ENCODE measurements at places on chromosomes 12 and 14.

DNA sequence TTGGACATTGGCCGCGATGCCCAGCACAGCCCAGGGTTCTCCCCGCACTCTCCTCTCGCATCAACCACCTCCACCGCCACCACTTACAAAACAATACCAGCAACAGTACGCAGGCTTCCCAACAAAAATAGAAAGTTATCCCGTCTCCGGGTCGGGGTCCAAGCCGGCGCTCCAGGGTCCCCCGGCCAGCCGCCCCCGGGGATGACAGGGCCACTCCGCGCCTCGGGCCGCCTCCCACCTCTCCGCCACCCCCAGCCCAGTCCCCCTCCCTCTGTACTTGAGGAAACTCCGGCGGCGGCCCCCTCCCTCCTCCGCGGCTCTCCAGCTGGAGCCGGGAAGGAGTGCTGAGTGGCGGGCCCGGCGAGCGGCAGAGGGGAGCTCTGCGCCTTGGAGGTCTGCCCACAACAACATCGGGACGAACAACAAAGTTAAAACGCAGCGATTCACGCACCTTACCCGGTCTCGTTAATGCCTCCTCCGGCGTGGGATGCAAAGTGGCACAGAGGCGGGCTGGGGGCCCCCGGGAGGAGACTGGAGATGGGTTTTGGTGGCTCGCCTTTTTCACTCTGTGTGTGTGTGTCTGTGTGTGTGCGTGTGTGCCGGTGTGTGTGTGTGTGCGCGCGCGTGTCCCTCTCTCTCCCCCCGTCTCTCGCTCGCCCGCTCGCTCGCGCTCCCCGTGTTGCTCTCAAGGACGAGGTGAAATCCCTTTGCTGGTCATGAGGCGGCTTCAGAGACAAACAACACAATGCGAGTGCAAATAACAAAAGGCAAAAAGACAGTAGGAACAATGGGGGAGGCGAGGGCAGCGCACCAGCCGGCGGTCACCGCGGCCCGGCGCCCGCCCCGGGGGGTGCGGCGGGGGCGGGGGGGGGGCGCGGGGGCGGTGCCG, 386.8 kb downstream of the BCAT1 start:
- peak; percentile 89 for DNase-seq

DNA sequence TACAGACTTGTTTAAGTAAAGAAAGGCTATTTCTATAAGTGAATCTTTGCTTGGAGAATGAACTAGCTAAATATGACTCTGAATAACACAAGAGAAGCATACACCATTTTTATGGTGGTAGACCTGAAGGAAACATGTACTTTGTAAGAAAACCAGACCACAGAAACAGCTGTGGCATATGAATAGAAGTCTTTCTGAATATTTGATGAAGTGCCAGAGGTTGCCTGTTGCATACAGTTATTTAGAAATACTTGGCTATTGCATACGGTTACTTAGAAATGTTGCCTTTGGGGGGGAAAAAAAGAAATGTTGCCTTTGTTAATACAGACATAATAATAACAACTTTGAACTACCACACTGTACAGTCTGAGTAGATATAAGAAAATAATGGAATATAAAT, 16.8 kb upstream of the LEMD3 start:
- no peak for DNase-seq

- DNase-seq = peak; percentile 49
Observed at GRCh38 chr12:46617167-46617566, 208.6 kb downstream of the SLC38A4 start.

DNA sequence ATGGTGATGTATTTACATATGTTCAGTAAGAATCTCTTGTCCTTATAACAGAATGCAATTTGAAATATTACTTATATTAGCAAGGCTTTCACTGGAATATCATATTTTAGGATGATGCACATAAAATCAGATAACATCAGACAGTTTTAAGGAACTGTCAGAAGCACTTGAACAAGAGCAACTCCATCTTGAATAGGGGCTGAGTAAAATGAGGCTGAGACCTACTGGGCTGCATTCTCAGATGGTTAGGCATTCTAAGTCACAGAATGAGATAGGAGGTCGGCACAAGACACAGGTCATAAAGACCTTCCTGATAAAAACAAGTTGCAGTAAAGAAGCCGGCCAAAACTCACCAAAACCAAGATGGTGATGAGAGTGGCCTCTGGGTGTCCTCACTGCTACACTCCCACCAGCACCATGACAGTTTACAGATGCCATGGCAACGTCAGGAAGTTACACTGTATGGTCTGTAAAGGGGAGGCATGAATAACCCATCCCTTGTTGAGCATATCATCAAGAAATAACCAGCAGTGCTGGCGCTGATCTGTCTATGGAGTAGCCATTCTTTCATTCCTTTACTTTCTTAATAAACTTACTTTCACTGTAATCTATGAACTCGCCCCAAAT, 27.6 kb upstream of the ETV6 start:
- DNase-seq = no peak

GRCh38 chr12:53733051-53733806, 6.0 kb upstream of the CALCOCO1 start:
- DNase-seq = no peak

- no peak for DNase-seq
Observed at GRCh38 chr14:21083565-21084325, 13.6 kb downstream of the ARHGEF40 start.

- DNase-seq = peak; percentile 92
Observed at GRCh38 chr14:95515596-95516552, 576 bp downstream of the SYNE3 start.

- no peak for DNase-seq
Observed at GRCh38 chr12:75345531-75345930, 11.1 kb downstream of the GLIPR1L1 start.

DNA sequence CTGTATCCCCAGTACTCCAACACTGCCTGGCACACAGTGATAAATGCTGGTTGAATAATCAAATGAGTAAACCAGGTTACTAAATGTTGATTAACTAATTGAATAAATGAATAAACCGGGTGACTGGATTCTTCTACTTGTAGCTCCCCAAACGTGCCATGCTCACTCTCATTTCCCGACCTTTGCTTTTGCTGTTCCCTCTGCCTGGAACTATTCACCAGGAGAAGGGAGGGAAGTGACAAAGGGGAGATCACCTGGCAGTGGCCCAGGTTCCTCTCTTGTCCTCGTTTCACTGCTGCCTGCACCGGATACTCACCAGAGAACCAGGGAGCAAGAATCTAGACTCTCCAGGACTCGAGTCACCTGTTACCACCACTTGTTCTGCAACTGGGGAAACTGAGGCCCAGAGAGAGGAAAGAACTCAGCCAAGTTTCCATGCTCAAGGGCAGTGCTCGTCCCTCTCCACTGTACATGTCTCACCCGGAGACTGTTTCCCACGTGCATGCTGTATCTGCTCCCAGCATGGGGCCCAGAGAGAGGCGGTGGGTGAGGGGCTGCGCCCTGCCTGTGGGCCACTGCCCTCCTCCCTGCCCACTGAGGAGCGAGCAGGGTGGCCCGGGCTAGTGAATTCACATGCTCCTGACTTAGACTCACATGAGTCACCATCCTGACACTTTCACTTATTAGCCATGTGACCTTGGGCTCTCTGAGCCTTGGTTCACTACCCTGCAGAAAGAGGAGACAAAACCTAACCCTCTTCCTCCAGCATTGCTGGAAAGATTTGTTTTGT, 17.7 kb upstream of the POP5 start:
- no peak for DNase-seq

GRCh38 chr12:111394480-111394879, 11.2 kb upstream of the SH2B3 start:
- DNase-seq = no peak

- no peak for DNase-seq
Observed at GRCh38 chr14:33669111-33669510, 281.8 kb downstream of the EGLN3 start.

DNA sequence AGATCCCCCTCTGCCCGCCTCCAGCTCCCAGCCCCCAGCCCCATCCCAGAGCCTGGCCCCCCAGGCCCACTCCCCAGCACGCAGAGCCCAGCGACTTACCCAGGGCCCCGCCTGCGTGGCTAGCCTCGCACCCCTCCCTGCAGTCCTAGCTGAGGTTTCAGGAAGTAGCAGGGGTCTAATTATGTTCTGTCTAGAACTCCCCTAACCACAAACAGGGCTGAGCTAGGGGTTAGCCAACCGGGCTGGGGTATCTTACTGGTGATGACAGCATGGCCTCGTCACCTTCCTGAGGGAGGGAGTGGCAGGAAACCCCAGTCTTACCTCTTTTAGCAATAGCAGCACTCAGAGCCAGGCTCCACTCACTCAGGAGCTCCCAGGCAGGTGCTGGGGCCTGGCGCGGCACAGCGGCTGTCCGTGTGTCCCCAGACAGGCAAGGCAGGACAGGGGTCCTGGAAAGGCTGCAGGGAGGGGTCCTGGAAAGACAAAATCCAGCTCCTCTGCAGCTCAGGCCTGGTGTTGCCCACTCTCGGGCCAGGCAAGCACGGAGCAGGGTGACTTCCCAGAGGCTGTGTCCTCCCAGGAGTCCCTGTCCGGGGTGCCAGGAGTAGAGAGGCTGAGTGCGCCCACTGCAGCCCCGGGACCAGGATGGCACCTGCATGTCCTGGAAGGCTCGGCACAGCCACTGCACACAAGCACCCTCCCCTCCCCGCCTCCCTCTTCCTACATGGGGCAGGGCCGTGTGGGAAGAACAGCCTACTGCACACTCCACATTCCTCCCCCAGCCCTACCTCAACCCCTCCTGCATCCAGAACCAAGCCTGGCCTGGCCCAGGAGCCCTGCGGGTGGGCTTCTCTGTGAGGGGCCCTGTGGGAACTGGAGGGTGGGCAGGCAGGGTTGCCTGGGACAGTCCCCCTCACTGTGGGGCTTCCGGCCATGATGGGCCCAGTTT, at the start of gene GPR132:
GPR132 (minus strand) TSS at position 151 of the 949 bp plus-strand sequence. CDS start 10,010 bp downstream, outside the sequence.
- peak; percentile 67 for DNase-seq

DNA sequence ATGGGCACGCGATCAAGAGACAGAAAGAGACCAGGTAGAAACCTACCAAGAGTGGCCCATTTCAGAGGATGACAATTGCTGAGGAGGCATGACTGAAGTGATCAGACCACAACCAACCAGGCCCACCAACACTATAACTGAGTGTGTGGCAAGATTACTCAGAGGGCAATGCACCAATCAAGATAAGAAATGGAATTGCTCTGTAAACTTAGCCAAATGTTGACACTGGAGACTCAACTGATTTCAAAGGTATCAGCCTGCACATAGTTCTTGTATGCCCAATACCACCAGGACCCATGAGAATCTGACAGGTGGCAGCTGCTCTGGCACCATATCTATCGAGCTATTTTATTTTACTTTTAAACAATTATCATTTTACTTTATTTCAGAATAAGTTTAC, 128.9 kb downstream of the FOXN3 start:
- DNase-seq = no peak

- no peak for DNase-seq
Observed at GRCh38 chr12:126762150-126762549, 1504.8 kb upstream of the TMEM132C start.

GRCh38 chr12:131021154-131021541, 67.4 kb downstream of the ADGRD1 start:
- peak; percentile 39 for DNase-seq

DNA sequence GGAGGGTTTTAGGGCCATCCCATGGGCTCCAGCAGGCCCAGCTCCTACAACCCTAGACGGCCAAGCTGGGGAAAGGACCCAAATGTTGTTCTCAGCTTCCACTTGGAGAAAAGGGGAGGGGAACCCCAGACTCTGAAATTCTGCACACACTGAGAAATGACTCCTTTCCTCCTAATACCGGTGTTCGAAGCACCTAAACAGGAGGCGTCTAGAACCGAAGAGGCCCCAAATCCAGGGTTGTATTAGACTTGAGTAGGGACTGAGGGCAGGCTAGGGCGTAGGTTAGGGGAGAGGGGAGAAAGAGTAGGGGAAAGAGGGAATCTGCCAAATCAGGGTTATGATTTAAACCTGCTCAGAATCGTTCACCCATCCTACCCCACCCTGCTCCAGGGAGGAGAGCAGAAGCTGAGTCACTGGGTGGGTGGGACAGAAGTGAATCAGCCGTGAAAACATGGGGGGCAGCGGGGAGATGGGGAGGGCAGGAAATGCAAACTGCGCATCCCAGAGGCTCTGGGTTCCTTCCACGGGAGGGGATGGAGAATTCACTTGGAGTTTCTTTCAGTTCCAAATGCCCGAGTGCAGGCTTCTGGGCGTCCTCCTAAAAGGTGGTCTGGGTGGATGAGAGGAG, 1.0 kb downstream of the IGFBP6 start:
- DNase-seq = peak; percentile 66

DNA sequence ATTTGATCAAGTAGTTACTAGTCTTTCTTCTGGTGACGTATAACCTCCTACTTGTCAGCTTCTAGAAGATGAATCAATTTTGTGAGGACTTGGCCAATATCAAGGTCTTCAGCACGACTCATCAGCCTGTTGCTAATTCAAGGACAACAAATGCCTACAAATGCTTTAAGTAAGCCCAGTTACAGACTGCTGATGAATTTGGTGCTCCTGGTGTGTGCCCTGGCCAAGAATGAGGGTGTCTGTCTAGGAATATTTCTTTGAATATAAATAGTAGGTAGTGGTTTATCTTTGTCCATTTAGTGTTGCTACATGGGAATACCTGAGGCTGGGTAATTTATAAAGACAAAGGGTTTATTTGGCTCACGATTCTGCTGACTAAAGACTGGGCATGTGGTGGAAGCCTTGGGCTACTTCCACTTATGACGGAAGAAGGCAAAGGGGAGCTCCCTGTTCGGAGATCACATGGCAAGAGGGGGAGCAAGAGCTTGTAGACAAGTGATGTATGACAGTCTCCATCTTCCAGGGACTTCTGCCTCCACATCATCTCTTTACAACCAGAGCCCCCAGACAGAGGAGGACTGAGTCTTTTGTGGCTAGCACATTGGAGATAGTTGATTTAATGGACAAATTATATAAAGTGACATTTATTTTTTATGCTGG, 180.2 kb downstream of the CRADD start:
- no peak for DNase-seq

DNA sequence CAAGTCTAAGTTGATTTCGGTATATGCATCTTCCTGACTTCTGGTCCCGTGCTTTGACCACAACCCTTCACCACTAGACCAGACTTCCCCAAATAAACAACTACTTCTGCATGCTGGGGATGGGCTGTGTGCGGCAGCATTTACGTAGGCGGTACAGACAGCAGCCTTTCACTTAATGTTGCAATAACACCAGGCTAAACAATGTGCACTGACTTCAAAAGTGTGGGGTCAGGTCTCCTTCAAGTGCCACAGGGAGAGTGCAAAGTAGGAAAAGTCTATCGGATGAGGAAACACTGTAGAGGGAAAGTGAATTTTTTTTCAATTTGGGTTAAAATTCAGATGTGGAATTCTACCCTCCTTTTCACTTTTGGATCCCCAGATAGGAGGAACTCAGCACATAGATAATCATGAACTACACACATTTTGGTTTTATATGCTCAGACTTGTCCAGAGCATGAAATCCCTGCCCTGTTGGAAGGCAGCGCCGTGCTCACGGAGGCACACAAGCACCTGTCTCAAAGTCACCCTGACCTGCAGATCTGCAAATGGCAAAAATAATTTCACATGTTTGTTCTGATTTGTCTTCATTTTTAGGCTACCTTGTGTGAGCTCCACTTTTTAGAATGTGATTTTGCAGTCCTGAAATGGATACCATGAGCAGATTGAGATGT, 3.6 kb upstream of the FOS start:
- DNase-seq = no peak

DNA sequence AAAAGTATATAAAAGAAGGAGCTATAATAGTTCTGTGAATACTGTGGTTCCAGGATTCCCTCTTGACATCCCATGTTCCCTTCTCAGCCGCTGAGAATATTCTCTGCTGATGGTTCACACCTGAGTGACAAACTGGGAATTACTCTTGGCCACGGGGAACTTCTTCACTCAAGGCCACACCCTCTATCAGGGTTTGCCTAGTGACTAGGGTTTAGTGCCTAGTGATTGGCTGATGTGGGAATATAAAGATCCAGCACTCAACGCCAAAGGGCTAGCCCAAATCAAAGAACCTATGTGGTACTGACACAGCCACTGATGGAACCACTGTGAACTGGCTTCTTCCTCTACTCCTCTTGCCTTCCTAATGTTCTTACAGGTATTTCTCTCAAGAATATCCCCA, 248.4 kb downstream of the ASCL1 start:
- DNase-seq = no peak

Measured in right cardiac atrium (tissue), 5 donors.